ENCODE measurements at places on chromosomes 5 and 9. TPM values are rescaled to one million over a fixed set of nuclear protein-coding genes. Genes with fewer than 3 reads are reported as not detected.

DNA sequence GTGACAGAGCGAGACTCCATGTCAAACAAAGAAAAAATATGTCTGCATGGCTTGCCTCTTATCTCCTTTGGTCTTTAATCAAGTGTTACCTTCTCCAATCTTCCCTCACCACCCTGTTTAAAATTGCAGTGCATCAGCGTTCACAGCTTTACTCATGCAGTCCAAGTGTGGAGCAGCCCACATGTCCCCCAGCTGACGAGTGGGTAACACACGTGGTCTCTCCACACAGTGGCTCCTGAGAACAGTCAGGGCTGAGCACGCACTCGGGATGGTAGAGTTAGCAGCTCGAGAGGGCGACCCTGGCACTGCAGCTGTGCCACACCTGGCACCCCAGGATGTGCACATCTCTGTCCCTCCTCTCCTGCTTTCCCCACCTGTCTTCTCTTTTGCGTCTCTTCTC, 25.9 kb upstream of the CFAP157 start:
- no peak for DNase-seq

DNA sequence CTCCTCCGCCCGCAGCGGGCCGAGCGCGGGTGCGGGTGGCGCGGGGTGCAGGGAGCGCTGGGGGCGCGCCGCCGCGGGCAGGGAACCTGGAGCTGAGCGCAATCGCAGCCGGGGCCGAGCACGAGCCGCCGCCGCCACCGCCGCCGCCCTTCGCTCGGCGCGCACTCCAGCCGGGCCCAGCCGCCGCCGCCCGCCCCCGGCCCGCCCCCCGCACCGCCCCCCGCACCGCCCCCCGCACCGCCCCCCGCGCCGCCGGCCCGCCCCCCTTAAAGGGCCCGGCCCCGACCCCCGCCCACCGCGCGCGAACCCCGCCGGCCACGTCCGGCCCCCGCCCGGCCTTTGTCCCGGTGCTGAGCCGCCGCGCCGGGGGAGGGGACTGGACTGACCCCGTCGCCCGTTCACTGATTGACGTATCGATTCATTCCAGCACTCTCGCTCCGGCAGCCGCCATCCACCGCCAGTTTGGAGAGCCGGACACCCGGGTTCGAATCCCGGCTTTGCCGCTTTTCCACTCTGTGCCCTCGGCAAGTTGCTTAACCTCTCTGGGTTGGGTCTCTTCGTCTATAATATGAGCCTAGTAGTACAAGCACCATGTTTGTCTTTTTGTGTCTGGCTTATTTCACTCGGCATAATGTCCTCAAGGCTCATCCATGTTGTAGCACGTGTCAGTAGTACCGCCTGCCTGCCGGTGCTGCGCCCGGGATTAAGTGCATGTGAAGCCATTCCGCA, at the start of gene SH3PXD2B:
TSS of gene SH3PXD2B (minus strand) at position 168 of the 729 bp plus-strand sequence. CDS start 173 bp downstream, outside the sequence.
- DNase-seq, result peak; percentile 46

SMIM33 gene
- total RNA-seq, result not detected

DNA sequence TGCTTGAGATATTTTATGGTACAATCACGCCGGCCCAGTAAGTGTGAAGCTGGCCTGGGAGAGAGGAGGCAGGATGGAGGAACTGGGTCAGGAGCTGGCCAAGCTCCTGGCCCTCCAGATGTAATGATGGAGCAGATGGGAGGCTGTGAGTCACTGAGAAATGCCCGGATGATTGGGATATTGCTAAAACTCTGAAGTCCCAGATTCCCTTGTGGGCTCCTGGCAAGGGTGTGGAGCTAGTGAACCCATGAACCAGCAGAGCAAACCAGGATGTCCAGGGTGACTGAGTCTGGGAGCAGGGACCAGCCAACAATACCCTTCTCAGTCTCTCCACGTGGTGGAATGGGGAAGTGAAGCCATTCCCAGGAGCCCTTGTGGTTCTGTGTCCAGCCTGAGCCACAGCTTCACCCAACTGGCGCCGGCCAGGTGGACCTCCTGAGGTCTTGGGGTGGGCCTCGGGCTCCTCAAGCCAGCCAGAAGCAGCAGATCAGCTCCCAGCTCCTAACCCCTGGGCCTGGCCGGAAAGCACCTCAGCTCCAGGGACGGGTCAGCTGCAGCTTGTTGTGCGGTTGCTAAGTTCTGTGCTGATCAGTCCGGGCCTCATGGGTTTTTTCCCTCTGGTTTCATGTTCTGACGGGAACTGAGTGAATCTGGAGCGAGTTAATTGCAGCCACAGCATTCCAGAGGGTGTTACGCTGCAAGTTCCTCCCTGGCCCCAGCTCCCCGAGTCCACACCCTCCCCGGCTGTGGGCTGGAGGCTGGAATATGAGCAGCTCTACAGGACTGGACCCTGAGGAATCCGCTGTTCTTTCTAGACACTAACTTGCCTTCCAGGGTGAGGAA, 37.6 kb downstream of the DUSP1 start:
- peak; percentile 98 for DNase-seq

DNA sequence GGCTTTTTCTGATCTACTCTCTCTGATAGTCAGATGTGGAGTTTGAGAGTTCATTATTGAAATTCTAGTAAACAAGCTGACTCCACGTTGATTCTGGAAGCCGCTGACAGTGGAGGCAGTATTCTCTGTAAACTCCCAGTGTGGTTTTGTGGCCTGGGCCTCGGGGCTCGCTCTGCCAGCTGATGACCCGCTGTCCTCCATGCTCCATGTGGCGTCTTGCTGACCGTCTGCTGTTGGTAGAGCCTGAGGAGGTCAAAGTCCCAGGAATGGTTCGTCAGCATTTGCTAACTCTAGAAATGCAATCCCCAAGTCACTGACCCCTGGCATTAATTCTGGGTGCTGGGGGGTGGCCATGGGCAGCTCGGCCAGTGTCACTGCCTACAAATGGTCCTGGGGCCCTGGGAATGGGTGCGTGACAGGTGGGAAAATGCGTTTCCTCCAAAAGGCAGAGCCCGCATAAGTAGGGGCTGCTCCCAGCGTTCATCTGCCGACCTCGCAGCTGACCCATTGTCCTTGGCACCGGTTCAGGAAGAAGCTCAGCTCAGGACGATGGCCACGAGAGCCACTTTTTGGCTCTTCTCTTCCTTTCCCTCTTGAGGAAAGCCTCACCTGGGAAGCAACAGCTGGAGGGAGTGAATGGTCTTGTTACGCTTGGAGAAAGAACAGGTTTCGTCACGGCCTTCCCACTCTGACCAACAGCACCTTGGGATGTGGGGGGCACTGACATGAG, 55.1 kb downstream of the MRPL36 start:
- no peak for DNase-seq

PCDHGA1 gene
- 0.39 TPM for total RNA-seq

DNA sequence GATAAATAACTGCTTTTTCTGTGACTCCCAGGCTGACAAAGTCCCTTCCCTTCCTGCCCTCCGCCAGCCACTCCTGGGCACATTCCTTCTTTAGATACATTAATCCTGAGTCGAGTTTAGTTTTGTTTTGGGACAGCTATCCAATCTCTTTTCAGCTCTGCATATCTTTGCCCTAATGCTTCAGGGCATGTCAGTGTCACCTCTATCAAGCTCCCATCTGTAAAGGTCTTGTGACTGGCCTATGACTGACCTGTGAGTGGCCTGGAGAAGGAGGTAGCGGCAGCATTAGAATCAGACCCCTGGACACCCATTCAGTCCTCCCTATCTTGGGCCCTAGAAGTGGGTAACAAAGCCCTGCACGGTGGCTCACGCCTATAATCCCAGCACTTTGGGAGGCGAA, 34.0 kb upstream of the KLF4 start:
- DNase-seq, result no peak

GLRA1 gene
- total RNA-seq, result not detected

GRCh38 chr5:87105577-87105976, 162.1 kb upstream of the RASA1 start:
- no peak for DNase-seq

Data from skin of body (tissue), 3 donors.